ENCODE measurements at places on chromosomes 2 and 18.

- no peak for DNase-seq
These were observed 108.9 kb downstream of the CLIP4 start for GRCh38 chr2:29223851-29224692.

- DNase-seq: no peak
These were observed 25.5 kb downstream of the RMC1 start for GRCh38 chr18:23528580-23529472.

DNA sequence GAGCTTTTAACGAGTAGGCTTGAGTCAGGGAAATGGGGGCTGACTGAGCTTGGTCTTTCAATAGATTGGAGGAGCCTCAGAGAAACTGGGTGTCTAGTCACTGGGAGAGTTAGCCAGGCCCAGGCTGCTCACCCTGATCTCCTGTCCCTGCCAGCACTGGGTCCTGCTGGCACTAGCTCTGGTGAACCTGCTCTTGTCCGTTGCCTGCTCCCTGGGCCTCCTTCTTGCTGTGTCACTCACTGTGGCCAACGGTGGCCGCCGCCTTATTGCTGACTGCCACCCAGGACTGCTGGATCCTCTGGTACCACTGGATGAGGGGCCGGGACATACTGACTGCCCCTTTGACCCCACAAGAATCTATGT is 720 bp downstream of the KRTCAP3 start:
- DNase-seq: no peak

DNA sequence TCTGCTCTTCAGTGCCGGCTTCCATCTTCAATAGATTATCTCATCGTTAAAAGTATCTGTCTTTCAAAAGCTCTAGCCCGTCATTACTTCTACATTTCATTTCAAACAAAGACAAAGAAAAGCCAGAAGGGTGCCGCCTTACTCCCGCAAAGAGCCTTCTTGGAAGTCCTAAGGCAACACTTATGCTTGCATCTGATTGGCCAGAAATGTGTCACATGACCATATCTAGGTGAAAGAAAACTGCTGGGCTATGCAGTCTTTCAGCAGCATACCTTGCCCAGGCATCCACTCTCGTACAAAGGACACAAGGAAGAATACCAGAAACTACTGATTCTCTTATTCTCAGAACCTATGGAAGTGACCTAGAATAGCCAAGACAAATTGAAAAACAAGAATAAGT is 217.1 kb upstream of the SLC35G4 start:
- DNase-seq: no peak

DNA sequence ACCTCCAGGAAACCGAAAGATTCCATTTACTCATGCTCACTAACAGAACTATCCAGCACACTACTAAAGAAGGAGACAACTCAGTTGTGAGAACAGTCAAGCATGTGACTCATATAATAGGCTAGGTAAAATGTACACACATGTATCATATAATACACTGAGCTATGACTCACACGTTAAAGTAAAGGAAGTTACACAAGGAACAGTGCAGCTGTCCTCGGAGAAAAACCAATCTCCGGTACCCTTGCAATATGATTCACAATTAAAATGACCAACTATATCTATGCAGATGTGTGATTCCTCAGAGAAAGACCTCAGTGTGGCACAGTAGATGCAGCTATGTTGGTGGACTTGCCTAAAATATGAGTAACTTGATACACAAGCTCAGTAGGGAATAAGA is 76.5 kb downstream of the STRN start:
- DNase-seq: no peak

DNA sequence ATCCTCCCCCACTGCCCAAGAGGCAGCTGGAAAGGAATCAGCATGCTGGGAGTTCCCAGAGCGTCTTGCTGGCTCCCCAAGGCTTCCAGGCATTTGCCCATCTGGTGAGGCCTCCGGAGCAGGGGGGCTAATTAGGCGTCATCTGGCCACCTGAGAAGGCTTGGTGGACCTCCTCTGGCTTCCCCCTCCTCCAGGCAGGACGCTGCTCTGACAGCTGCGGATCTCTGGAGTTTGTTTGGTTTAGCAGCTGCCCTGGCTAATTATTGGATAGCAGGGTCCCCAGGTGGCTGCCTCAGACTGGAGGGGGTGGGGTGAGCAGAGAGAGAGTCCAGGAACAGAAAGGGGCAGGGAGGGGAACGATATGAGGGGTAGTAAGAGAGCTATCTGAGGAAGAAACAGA is 425.2 kb upstream of the MEX3C start:
- DNase-seq: no peak

DNA sequence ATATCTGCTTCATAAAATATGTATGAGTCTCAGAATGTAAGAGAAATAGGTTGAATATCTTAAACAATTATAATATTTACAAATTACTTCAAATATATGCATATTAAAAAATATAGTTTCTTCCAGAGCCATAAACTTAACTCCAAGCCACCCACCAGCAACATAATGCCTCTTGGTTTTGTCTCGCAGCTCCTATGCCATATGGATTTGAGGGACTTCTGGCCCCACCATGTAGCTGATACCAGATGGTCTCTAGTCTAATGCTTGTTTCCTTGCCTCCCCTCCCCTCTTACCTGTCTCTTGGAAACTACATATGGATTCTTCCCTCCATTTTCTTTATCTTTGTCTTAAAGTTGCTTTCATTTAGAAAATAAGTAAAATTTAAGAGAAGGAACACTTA is 114.3 kb downstream of the GCA start:
- DNase-seq: no peak

DNA sequence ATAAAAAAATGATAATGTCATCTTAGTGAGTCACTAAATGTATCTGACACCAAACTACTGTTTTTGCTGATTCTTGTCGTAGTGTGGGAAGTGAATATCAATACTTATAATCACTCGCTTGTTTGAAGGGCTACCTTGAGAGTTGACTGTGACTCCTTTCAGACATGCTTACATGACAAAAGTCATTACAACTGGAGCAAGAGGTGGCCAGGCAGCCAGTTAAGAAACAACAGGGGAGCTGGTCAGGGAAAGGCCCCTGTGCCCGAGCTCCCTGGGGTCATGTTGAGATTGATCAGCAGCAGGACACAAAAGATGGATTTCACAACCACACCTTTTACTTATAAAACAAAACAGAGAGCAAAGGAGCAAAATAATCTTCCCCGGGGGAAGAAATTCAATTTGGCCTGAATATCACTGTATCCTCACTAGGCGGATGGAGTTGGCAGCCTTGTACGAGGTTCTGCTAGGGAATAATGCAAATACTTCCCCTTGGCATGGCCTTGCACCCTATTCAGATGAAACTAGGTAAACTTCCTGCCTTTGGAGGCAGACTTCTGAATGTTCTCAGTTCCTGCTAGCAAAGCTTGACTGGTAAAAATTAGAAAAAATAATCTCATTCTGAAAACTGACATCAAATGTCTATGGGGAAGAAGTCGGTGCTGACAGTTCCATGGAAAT is 101.2 kb downstream of the DYNC1I2 start:
- DNase-seq: no peak
